ENCODE measurements at places on chromosomes 3 and 15.

GRCh38 chr15:62240121-62241096 lies 75.3 kb upstream of the C2CD4B start:
- no peak for DNase-seq

DNA sequence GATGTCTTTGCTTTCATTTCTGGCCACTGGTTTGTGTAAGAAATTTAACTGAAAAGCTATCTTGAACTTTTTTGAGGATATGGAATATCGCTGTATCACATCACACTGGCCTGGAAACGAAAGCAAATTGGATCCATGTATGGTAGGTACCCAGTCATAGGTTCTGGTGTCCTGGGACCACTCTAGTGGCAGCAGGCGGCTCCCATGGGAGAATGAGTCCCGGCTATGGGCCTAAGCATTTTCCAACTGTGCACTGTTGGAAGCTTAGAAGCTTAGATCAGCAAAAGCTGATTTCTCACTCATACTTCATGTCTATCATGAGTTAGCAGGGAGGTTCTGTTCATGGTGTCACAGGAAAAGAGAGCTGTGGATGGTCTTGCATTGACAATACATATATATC lies 323.2 kb downstream of the PLCL2 start:
- no peak for DNase-seq

GRCh38 chr3:59302442-59302841 lies 252.6 kb upstream of the CFAP20DC start:
- DNase-seq, result no peak

- DNase-seq, result peak; percentile 22
Observed at GRCh38 chr3:126684218-126684751, 19.8 kb upstream of the CHCHD6 start.

Measured in fibroblast of skin of scalp (primary cell).